Activated CD4-positive, alpha-beta T cell treated with anti-CD3 and anti-CD28 coated beads, Interleukin-2, amount 50 U/mL, for 16 hours (primary cell): ENCODE measurements at places on chromosomes 16 and 17.

DNA sequence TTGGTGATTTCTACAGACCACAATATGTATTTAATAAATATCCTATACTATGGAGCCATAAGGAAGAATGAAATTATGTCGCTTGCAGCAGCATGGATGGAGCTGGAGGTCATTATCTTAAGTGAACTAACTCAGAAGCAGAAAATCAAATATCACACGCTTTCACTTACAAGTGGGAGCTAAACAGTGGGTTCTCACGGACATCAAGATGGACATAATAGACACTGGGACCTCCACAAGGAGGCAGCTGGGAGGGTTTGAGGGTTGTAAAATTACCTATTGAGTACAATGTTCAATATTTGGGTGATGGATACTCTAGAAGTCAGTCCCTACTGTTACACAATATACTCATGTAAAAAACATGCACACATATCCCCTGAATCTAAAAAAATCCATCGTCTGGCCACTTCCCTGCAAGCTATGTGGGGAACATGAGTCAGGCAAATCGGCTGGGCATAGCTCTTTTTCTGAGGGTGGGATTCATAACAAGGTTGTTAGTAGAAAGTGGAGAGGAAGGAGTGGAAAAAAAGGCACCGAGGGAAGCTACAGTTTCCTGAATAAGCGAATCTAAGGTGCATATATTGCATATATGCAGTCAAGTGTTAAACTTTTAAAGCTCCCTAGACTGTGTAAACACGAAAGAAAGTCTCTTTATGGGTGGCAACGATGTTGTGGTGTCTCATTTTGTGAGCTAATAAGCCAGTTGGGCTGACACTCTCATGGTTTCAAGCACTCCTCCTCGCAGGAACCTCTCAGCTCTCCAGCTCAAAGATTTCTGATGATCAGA lies 135.2 kb upstream of the CPHXL start:
- no peak for DNase-seq

GRCh38 chr16:50310308-50311133 lies 44.2 kb downstream of the ADCY7 start:
- DNase-seq: no peak

GRCh38 chr16:1071561-1072225 lies 854 bp upstream of the SSTR5 start:
- no peak for DNase-seq

- DNase-seq: no peak
Measured at GRCh38 chr17:43085474-43085873, 39.7 kb downstream of the BRCA1 start.

- DNase-seq: no peak
Measured at GRCh38 chr17:66355510-66355909, 53.1 kb downstream of the PRKCA start.

DNA sequence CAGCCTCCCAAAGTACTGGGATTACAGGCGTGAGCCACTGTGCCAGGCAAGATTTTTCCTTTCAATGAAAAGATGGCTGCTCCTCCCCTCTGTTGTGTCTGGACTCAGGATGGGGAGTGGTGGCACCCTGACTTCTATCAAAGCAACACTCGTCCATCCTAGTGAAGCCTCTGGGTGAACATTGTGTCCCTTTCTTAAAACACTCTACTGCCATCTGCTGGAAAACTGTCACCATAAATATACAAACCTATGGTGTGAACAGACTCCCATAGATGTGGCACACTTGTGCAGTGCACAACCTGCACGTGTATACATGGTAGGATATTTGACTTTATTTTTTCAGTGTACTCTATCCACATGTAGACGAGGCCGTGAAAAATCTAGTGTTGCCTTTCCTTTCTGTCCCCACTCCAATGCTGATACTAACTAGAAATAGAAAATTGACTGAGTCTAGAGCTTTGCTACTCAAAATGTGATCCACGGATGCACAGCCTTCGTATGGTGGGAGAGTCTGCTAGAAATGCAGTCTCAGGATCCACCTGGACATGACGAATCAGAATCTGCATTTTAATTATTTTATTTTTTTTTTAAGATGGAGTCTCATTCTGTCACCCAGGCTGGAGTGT lies 55.9 kb upstream of the PLCG2 start:
- peak; percentile 84 for DNase-seq

GRCh38 chr16:9399573-9399972 lies 308.1 kb downstream of the HAPSTR1 start:
- DNase-seq: no peak

DNA sequence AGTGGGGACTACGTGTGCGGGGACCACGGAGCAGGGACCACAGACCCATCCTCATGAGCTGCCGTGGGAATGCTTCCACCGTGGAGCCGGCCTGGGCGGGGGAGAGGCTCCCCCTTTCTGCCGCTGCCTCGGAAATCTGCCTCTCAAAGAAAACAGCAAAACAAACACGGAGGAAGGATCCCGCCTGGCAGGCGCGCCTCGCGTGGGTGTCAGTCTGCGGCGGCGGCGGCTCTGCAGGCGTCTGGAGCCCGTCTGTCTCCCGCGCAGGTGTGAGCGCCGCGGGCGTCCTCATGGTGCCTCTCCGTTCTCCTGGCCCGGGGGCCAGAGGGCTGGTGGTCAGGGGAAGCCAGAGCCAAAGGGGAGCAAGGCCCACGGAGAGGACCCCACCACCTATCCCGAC lies 27.5 kb downstream of the GSE1 start:
- DNase-seq: no peak

GRCh38 chr17:40958086-40958953 lies 8.4 kb downstream of the KRT39 start:
- no peak for DNase-seq

DNA sequence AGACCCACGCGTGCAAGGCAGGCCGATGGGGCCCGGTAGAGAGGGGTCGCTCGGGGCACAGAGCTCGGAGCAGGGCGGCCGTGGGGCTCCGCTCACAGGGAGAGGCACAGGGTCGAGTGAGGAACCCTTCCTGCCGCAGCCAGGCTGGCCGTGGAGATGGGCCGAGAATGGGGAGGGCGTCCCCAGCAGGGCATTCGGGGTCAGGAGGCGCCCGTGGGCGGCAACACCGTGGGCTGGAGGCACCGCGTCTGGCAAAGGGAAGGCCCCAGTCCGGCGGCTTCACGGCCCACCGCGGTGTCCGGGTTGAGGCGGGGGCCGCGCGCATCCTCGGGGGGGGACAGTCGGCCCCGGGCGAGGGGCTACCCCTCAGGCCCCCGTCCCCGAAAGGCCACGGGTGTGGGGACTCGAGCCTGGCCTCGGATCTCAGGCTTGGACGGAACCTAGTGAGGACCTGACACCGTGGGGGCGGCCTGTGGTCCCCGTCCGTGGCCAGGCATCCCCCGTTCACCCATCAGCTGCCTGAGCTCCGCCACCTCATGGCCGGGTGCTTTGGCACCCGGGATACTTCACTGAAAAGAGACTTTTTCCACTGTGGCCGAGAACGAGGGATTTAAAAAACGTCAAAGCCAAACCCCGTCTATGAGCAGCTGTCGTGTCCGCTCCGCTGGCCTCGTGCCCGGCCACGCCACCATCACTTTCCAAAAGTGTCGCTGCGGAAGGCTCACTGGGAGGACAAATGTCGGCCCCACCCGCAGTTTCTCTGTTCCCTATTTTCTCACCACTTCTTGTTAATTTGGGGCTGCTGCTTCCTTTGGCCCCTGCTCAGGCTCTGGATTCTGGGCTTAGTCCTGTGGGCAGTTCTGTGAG lies 73.6 kb downstream of the METRNL start:
- no peak for DNase-seq

DNA sequence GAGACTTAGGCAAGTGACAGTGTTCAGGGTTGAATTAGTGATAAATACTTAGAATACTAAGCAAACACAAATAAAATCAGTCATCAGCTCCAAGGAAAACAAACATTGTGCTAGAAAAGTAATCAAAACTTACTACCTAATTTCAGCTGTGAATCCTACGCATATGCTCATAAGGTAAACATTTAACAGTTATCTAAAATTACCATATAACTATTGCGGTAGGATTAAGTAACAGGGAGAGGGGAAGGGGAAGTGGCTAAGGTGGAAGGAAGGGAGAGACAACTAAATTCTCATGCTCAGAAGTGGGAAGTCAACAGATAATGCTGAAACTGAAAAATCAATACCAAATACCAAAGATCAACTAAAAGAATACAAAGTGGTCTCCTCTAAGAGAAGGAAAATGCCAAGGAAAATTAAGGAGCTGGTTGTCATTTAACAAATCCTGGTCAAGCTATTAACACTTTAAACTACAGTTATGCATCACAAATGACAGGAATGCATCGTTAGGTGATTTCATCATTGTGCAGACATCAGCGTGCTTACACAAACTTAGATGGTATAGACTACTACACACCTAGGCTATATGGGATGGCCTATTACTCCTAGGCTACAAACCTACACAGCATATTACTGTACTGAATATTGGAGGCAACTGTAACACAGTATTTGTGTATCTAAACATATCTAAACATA lies 20.0 kb downstream of the USP32 start:
- DNase-seq: no peak

DNA sequence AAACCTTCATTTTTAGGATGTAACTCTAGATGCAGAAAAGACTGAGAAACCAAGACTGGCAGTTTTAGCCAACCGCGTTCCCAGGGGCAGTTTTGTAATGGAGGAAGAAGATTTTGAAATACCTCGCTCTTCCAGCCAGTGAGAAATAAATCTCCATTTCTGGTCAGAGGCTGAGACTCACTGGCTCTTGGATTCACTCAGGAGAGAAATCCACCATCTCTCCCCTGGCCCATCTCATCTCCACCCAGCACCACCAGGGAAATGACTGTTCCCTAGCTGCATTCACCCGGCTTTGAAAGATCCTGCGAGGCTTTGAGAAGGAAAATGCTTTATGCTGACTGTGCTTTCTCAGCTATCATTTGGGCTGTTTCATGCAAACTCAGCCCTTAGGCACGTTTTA lies 185.2 kb downstream of the SOX9 start:
- no peak for DNase-seq

DNA sequence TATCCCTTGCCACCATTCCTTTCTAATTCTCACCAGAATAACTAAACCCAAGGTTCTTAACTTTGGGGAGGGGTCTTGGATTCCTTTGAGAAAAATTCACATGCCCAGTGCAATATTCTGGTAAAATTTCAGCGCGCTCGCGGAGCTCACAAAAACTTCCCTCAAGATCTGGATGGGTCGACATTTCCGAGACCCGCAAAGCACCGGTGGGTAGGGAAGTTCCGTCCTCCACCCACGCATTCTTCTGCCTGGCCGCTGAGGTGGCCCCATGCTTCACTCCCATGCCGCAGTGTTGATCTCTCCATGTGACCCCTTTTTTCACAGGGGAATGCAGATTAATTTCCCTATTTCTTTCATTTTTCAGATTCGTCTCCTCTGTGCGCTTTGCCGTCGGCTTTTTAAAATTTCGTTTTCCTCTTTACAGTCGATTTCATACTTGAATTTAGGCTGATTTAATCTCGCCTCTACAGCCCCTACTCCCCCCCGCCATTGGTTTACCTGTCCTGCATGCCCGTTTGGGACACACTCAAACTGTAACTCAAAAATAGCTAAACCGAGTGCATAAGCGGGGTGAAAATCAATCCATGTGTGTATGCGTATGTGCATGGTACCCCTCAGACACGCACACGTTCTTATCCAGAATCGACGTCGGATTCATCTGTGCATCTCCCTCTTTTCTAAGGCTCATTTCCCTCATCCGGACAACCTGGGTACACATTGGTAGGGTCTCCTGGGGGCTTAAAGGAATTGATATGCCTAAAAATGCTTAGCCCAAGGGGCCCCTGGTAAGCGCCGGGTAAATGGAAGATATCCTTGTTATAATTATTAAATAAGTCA lies 1.4 kb upstream of the SP6 start:
- DNase-seq: no peak

DNA sequence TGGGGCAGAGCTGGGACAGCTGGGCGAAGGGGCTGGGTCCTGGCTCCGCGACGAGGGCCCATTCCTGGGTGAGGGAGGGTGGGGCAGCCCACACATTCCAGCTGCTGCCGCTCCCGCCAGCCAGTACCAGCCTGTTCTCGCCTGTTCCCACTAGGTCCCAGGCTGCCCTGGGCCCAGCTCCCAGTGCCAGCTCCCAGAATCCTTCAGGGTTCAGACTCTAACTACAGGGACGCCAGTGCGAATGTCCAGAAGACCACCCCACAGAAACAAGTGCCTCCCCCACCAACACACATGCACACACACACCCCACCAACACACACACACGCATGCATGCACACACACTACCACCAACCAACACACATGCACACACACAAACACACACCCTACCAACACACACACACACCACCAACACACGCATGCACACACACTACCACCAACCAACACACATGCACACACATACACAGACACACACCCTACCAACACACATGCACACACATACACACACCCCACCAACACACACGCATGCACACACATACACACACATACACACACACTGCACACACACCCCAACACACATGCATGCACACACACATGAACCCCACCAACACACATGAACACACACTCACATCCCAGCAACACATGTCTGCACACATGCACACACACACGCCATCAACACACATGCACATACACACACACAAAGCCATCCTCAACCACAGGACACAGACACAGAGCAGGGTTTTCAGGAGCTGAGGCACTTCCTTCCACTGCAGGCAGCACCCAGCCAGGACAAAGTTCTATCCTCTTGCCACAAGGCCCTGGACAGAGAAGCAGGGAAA lies 27.5 kb upstream of the KRT17 start:
- DNase-seq: no peak

GRCh38 chr16:87575027-87575804 lies 27.1 kb upstream of the JPH3 start:
- DNase-seq: no peak

- DNase-seq: no peak
Measured at GRCh38 chr16:27273330-27273669, 4.7 kb upstream of the NSMCE1 start.

DNA sequence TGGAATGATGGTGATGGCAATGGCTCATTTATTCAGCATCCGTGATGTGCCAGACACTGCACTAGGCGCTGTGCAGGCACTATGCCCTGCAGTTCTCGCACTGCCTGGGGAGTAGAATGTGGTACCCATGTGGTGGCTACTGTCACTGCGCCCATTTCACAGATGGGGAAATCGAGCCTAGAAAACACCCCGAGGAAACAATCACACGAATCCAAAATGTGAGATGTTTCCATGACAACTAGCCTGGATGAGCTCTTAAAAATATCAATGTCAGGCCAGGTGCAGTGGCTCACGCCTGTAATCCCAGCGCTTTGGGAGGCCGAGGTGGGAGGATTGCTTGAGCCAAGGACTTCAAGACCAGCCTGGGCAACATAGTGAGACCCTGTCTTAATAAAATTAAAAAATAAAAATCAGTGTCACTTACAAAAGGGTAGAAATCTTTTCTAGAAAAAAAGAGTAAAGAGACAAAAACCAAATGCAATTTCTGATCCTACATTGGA lies 57.9 kb upstream of the TNRC6A start:
- no peak for DNase-seq
